ENCODE measurements at places on chromosomes 13 and 19.

GRCh38 chr19:38003438-38004185 is 96.6 kb downstream of the SIPA1L3 start:
- DNase-seq, result peak; percentile 59

GRCh38 chr19:10660346-10660745 is 6.2 kb downstream of the ILF3 start:
- DNase-seq, result no peak

- no peak for DNase-seq
These were observed 12.0 kb downstream of the KHSRP start for GRCh38 chr19:6412447-6413091.

DNA sequence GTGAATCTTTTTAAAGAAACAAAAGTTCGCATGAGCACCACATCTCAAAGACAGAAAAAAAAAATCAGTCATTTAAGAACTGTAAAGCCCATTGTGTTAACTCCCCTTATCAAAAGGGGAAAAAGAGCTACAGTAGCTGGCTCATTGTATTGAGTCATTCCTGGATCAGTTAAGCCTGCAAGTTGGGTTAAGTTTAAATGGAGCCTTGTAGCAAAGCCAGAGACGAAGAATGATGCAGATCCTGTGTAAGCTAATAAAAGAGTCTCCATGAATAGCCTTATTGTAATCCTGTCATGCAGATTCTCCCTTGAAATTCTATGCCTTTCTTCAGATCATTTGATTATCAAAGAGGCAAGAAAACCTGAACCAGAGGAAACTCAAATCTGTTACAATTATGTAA is 83.8 kb downstream of the CRYL1 start:
- no peak for DNase-seq

DNA sequence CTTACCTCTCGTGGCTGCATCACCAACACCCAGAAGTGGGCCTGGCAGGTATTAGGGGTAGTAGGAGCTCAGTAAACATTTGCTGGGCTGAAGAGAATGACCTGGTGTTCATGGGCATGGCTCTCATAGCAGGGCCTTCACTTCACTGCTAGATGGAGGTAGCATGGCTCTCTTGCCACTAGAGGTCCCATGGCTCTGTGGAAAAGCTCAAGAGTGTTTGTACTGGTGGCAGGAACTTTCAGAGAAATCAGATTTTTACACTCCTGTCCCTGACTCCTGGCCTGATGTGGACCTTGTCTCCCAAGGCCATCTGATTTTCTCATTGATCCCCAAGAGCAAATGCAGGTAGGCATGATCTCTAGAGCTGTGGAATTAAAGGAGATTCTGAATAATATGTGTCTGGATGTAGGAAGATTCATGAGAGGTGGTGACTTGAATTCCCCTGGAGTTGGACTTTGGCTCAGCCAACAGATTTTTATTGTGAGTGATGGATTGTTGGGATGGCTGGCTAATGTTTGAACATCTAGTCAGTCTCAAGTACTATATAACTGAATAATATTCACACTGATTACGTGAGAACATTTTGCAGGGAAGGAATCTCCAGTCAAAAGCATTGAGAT is 5.7 kb downstream of the ZNF574 start:
- DNase-seq, result no peak

- DNase-seq, result no peak
These were observed 13.1 kb upstream of the LMTK3 start for GRCh38 chr19:48524732-48525131.

GRCh38 chr19:35879770-35880317 is 11.5 kb downstream of the APLP1 start:
- DNase-seq, result peak; percentile 87

DNA sequence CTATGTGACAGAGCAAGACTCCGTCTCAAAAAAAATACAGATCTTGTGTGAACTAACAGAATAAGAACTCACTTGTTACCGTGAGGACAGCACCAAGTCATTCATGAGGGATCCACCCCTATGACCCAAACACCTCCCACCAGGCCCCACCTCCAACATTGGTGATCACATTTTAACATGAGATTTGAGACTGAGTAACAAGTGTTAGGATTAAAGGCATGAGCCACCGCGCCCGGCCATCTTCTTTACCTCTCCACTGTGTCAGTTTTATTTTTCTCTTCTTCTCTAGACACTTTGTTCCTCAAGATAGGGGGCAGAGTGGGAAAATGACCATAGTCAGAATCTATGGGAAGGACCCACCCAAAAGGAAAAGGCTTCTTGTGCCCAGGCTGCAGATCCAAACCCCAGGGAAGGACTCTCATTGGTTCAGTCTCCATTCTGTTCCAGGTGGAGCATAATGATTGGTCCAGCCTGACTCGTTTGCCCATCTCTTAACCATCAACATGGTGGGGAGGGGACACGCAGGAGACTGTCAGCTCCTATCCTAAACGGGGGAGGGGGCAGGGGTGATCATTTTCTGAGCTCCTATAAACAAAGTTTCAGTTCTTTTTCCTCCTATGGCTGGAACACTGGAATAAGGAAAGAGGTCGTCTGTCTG is 1.3 kb upstream of the CALM3 start:
- no peak for DNase-seq

- no peak for DNase-seq
These were observed 13.2 kb downstream of the ZNF793 start for GRCh38 chr19:37519890-37520289.

GRCh38 chr13:22690756-22691155 is 490.0 kb upstream of the SGCG start:
- no peak for DNase-seq

DNA sequence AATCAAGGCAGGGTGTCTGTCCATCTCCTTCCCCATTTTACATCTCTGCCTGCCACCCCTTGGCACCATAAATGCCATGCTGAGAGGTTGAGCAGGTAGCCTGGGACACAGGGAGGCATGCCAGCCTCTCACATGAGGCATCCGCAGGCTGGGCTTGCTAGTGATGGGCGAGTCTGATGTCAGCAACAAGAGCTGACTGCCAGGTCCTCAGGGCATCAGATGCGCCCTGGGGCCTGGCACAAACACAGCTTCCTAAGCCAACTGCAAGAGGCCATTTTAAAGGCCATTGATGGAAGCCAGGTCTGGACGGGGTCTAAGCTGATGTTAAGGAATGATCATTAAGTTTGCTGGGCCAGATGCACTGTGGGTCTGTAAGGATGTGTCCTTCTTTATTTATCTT is 34.6 kb downstream of the MYH14 start:
- no peak for DNase-seq

DNA sequence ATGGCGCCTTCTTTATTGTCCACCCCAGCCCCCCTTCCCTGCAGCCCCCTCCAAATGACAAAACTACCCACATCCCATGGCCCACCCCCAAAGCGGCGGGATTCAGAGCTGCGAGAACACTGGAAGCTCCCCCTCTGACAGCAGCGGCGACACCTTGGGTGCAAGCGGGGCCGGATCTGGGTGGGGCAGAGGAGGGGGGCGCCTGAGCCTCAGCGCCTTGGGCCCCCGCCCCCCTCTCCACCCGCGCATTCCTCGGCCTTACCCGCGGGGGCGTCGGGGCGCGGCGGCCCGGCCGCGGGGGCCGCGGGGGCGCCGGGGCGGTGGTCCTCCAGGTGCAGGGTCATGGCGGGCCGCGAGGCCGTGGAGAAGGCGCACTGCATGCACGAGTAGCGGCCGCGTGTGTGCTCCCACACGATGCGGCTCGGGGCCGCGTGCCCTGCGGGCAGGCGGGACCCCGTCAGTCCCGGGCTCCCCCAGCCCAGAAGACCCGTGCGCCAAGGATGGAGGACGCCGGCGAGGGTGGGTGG is 3.3 kb downstream of the ZNF414 start:
- DNase-seq, result no peak

DNA sequence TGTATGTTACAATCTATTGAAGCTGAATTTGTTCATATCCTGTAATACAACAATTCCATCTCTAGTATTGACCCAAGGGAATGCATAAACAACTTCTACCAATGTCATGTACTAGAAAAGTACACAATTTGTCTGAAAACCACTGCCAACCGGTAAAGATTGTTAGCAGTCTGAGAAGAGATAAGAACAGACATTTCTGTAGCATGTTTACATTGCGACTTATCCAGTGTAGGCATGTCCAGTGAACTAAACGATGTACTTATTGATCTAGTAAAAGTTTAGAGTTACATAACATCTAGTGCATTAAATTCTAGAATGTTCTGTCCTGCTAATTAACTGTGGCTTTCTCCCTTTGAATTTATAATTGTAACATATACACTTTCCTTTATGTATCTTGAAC is 425.9 kb downstream of the SLITRK6 start:
- DNase-seq, result no peak

GRCh38 chr13:79442221-79442620 is 36.2 kb upstream of the RBM26 start:
- DNase-seq, result no peak

DNA sequence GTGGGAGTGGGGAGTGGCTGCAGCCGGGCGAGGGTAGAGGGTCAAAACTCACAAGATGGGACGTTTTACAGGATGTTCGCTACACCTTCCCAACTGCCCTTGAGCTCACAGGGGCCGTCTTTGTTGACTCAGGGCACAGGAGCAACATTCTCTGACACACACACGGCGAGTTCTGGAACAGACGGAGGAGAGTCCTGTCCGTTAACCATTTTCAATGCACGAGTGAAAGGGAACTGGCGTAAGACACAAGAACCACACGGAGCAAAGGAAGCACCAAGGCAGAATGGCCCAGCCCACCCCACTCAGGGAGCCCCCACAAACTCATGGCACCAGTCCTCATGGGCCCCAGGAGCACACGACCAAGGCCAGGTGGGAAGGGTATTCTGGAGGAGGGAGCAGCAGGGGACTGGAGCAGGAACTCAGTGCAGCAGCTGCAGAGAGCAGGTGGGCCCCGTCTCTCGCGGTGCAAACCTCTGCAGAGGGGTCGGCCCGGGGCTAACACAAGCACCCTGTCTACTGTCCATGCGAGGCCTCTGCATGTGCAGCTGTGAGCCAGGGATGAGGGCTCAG is 37.9 kb upstream of the ISYNA1 start:
- DNase-seq, result no peak

DNA sequence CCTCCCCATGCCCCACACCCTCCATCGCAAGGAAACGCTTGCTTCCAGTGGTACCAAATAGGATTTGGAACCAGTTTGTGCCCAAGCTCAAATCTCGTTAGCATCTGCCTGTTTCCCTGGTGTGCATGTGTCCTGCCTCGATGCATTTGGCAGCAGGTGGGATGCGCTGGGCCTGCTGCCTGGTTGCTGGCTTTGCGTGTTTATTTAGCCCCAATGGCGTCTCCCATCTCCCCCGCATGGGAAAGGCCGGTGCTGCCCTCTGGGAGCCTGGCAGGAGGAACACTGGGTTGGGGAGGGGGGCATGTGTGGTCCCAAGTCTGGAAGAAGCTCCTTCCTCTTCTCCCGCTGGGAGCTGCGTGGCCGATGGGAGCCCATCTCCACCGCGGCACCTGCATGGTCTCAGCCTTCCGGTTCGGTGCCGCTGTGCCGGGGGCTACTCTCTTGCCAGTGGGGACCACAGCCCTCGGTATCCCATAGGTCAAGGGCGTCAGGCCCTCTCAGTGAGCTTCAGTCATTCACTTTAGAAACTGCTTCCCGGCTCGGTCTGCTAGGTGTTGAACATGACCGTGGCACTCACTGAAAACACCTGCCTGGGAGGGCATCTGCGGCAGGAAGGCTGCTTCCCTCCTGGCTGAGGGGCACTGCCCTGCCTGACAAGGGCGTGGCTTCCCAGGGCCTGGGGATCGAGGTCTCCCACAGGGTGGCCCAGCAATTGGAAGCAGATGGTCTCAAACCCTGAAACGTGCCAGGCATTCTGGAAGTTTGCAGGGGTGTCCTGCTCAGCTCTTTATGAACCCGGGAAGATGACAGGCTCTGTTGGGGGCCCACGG is 11.8 kb upstream of the F7 start:
- no peak for DNase-seq

DNA sequence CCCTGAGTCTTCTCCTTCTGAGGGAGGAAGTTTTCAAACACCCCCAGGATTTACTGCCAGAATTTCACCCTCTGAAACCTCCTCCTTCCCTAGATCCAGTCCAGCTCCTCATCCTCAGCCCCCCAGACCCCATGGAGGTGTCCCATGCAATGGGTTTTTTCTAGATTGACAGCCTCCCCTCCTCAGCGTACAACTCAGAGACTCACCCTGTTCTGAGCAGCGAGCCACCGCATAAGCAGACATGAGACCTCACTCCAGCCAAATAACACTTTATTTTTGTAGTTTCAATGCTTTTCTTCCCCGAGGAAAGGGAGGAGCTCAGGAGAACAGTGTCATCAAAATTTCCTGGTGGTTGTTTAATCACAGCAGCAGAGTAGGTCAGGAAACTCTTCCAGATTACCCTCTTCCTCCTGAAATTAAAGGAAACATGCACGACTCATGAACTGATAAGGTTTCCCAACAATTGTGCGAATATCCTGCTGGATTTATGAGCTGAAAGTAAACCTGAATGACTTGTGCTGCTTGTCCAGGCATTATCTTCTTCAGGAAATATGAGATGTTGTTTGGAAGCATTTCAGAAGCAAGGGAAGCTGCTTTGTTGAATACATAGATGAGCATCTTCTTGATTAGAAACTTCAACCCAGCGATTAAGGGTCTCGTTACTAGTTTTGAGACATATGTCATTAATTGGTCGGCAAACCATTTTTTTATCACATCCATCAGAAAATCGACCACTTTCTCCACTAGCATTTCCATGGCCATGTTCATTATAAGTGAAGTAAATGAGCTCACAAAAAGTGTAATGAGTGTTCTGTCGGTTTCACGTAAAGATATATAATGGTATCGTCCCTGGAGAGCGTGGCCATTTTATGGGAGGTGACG is 36.2 kb downstream of the ERICH4 start:
- DNase-seq, result no peak

DNA sequence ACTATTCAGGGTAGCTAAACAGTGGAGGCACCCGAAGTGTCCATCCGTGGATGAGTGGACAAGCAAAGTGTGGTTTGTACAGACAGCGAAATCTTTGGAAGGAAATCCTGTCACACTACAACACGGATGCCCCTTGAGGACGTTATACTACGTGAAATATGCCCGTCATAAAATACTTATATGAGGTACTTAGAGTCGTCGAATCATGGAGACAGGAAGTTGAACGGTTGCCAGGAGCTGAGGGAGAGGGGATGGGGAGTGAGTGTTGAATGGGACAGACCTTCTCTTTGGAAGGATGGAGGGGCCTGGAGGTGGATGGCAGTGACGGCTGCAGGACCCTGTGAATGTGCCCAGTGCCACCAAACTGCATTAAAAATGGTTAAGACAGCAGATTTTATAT is 11.6 kb downstream of the ATP4B start:
- peak; percentile 61 for DNase-seq

GRCh38 chr19:52734331-52734892 is 432 bp downstream of the ZNF611 start:
- DNase-seq, result no peak

DNA sequence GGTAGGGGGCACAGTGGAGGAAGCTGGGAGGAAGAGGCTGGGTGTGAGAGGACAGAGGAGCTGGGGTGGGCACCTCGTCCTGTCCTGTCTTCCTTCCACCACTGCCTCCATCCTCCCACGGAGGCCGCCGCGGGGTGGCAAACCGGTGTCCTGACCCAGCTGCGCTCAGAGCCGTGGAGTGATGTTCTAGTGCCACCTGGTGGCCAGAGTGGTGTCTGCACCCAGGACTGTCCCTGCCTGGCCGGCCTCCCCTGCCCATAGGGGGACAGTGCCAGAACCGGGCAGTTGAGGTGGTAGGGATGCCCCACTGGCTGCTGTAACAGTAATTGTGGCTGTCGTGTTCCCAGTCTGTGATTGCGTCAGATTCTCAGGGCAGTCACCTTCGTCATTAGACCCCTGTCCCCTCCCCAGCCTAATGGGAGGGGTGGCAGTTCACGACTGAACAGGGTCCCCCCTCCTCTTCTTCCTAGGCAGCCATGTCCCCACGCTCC is 11.1 kb upstream of the ARRDC2 start:
- peak; percentile 91 for DNase-seq

Measured in tibial artery (tissue), 4 donors.